ENCODE measurements at places on chromosomes 16 and 17. TPM values are rescaled to one million over a fixed set of nuclear protein-coding genes. Genes with fewer than 3 reads are reported as not detected.
A peak's percentile ranks its signal among the peaks of the same experiment; 100 is the strongest.

DNA sequence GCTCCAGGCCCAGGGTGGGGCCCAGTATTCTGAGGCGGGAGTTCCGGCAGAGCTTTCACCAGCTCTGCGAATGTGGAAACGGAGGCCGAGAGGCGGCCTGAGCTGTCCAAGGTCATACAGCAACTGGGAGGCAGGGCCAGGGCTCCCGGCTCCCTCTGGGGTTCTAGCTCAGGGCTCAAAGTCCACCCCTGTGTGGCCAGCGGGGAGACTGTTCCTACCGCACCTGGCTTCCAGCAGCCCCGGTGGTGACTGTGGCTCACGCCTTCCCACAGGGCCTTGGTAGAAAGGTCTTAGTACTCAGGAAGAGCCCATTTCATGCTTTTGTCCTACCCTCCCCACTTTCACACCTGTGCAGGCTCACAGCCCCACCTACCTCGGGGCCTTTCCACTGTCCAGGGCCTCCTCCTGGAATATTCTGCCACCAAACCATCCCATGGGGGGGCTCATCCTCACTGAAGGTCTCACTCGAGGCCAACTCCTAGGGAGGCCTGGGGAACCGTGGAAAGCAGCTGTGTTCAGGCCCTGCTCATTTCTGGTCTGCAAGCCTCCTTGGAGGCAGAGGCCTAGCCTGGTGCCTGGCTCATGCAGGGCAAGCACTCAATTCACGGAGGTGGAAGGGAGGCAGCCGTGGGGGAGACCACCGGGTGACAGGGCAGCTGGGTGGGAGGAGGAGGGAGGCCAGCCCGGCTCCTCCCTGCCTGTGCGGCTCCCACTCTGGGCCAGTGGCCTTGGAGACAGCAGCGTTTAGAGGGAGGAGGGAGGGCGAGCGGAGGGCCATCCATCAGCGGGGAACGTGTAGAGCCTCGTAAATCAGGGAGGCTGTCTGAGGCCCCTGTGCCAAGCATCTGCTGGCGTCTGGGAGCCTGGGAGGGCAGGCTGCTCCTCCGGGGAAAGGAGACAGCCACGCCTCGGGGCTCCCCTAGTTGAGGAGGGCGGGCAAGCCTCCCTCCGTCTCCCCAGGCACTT is 12.7 kb upstream of the DOC2B start:
- DNase-seq, result no peak

GJD3 gene
- 0.41 TPM for polyA plus RNA-seq

DNA sequence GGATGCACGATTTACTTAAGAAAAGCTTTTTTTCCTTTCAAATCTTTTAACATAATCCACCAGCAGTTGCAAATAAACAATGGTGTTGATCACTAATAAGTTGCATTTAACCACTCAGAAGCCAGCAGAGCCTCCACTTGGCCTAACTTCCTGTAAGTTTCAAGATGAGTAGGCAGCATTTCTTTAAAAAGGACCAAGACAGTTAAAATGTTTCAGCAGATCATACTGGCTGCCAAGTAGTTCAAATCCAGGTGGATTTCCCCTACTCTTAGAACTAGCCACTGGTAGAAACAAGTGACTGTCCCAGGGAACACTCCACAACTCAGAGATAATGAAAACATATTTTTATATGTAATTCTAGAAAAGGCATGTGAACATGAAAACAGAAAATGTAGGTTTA is 17.0 kb upstream of the RFFL start:
- DNase-seq, result no peak

GRCh38 chr17:67606471-67606870 is 111.3 kb upstream of the NOL11 start:
- no peak for DNase-seq

- DNase-seq, result peak; percentile 60
Measured at GRCh38 chr16:66335704-66336329, 30.7 kb upstream of the CDH5 start.

DNA sequence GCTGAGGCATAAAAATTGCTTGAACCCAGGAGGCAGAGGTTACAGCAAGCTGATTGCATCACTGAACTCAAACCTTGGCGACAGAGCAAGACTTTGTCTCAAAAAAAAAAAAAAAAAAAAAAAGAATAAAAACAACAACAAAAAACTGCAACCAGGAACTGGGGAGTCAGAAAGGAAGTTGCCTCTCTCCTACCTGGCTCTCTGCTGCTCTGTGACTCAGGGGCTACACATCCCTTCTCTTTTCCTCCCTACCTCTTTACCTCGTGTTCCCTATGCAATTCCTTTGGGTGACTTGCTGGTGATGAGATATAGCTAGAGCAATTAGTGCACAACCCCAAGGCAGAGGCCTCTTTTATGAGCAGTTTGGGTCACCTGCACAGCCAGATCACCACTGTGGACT is 95.9 kb downstream of the ABCC1 start:
- DNase-seq, result no peak

GRCh38 chr16:48022496-48022895 is 133.3 kb downstream of the ABCC12 start:
- no peak for DNase-seq

GRCh38 chr17:76382803-76383545 is 1.4 kb upstream of the SPHK1 start:
- no peak for DNase-seq

MRPL45 gene
- 86.0 TPM for polyA plus RNA-seq

- no peak for DNase-seq
Measured at GRCh38 chr16:10896723-10897122, 19.7 kb downstream of the CIITA start.

CTF1 gene
- polyA plus RNA-seq, result 12.5 TPM

DNA sequence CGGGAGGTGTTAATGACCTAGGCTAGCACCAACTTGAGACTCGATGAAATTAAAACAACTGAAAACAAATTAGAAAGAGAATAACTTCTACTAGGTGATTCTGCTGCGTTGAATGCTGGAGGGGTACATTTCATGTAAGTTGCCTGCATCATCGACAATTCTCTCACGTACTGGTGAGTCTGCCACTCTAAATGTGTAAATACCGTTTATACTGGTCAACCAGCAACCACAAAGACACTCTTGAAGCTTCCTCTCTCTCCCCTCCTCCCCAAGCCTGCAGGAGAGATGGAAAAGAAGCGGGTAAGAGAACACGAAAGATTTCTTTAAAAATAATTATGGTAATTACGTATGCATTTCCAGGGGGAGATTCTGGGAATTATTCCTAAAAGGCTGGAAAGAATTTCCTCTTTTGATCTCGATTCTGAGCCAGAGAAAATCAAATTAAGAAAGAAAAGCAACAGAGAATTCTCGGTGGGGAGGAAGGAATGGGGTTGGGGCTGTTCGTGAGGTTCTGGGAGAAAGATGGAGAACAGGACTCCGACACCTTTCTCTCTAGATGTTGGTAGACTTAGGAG is 68.6 kb upstream of the MRTFB start:
- no peak for DNase-seq

DNA sequence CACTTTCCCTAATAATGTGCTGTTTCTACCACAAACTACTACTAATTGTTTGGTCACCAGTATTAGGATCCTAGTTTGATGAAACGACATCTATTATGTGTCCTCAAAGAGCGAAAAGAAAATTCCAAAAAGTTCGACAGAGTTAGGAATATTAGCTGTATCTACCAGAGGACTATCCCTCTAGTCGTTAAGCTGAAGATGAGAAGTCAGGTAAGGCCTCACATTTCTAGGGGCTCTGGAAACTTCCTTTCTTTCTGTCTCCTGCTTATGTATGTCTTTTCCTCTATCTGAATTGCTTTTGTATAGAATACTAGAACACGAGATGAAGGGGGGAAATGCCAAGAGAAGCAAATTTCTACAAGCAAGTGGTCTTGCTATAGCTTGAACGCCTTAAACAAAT is 1.6 kb downstream of the GLG1 start:
- DNase-seq, result no peak

GRCh38 chr17:61404663-61404912 is 4.9 kb downstream of the TBX2 start:
- no peak for DNase-seq

- no peak for DNase-seq
Measured at GRCh38 chr17:74280093-74280513, 6.1 kb downstream of the DNAI2 start.

- no peak for DNase-seq
Measured at GRCh38 chr16:79918916-79919315, 318.4 kb upstream of the MAF start.

DNA sequence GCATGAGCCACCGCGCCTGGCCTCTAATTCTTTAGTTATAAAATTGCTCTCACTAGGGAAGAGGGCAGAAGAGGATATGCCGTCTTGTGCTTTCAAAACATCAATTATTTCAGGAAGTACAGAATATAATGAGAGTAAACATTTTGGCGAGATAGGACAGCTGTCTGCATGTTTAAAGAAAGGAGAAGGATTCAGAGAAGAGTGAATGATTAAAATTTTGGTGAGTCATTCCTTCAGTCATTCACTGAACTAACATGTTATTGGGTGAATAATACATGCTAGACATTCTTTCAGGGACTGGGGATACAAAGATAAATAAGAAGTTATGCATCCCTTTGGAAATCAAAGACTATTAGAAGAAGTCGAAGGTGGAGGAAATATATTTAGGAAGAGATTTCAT is 590.3 kb upstream of the GOT2 start:
- DNase-seq, result no peak

GRCh38 chr17:71486261-71486660 is 634.6 kb upstream of the SOX9 start:
- DNase-seq, result no peak

C17orf50 gene
- polyA plus RNA-seq, result not detected

- DNase-seq, result no peak
Measured at GRCh38 chr16:81558444-81559175, 114.0 kb downstream of the CMIP start.

DNA sequence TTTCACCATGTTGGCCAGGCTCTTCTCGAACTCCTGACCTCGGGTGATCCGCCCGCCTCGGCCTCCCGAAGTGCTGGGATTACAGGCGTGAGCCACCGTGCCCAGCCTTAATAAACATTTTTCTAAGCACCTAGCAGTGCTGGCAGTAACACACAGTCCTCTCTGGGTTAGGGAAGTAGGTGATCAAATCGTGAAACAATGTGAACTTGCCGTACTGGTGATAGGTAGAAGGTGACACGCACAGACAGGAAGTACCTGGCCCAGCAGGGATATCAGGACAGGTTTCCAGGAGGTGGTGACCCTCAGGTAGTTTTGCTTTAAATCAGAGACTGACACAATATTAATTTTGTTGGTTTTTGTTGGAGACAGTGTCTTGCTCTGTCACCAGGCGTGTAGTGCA is 4.5 kb downstream of the PLD2 start:
- DNase-seq, result no peak

FOXC2 gene
- polyA plus RNA-seq, result 1.6 TPM

DNA sequence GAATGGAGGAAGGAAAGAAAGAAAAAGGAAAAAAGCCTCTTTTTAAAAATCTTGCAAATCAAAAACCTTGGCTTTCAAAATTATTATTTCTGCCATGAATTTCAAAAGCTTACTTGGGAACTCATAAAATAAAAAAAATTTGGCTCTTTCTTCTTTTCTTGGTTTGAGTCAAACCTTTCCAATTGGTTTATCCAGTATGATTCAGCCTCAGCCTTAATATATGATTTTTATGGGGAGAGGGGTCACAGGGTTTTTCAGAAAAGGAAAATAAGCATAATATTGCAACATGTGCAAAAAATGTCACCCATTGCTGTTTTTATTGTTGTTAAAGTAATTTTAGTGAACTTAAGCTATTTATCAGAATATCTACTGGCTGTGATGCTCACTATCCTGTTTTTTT is 31.2 kb upstream of the HAPSTR1 start:
- no peak for DNase-seq

AURKB gene
- polyA plus RNA-seq, result 5.9 TPM

DNA sequence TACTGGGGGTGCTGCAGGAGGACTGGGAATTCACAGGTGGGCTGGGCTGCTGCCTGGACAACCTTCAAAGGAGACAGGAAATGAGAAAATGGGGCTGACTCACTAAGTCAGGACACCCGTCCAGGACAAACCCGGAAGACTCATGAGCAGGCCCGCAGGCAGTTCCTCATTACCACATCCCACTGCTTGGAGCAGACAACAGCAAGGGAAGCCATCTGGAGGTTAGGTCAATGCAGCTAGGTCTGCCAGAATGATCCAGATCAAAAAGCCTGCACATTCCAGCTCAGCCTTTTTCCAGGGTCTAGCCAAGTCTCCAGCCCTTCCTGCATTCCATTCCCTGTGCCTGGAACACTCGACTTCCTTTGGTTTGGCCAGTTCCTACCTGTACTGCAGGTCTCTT is 536.5 kb upstream of the CDH11 start:
- DNase-seq, result peak; percentile 44

SSTR5 gene
- not detected for polyA plus RNA-seq

SULT1A3 gene
- 7.3 TPM for polyA plus RNA-seq

KCNH4 gene
- polyA plus RNA-seq, result 0.01 TPM

DNA sequence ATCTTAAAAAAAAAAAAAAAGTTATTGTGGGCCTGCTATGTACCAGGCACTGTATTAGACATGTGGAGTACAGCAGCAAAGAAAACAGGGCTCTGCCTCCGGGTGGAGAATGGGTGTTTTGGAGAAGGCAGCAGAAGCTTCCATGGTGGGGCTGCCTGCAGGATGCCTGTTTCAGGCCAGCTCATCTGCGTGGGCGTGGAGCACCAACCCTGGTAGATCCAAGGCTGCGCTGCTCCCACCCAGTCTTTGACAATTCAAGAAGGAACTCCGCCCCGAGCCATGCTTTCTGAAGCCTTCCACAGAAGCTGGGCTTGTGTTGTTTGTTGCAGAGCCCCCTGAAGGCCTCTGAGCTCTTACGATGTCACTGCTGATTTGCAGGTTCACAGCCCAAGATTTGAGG is 23.2 kb upstream of the CACNG1 start:
- DNase-seq, result no peak

FNDC8 gene
- polyA plus RNA-seq, result not detected

DNA sequence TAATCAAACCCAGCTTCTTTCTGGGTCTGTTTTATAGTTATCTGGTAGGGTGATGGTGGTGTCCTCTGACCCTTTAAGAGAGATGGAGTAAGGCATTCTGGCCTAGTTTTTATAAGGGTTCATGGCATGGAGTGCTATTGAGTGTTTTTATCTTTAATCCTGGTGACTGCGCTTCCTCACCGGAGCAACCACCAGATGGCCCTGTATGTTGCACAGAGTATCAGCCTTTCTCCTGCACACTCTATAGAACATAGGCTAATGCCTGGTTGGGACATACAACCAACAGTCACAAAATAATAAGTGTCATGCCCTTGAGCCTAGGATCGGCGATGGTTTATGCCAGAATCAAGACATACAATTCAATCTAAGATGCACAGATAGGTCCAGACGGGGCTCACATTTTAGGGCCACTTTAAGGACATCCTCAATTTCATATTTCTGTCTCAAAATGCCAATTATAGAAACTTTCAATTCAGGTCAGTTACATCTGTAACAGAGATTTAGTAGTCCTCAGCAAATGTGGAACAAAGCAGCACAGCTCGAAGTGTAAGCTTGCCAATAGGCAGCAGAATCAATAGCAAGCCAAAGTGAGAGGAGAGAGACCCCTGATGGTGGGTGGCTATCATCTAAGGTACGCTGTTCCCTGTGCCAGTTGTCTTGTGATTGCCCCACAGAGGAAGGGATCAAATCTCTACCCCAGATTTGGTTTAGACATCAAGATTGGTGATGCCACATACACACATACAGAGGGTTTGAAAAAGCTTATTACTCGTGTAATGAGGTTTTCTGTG is 37.2 kb upstream of the HOXB9 start:
- no peak for DNase-seq

DNA sequence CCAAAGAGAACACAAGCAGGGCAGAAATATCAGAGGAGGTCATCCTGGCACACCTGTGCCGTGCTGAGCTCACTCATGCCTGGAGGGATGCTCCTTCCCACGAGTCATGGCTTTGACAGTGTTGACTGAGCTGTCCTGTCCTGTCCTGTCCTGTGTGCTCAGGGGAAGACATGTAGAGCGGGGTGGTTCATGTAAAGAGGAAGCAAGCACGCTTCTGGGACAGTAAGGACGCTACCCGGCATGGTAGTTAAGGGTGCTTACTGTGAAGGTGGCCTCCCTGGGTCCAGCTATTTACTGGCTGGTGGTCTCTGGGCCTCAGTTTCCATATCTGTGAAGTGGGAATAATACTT is 398 bp downstream of the LGALS9 start:
- no peak for DNase-seq
